Ascending aorta (tissue), 2 donors: ENCODE measurements at places on chromosomes 1 and 21. TPM values are rescaled to one million over a fixed set of nuclear protein-coding genes. Genes with fewer than 3 reads are reported as not detected.

GRCh38 chr1:115807723-115808122, 33.2 kb downstream of the NHLH2 start:
- H3K4me1 ChIP-seq: no peaks in the 10 kb centered on the region
- H3K27me3 ChIP-seq: no peaks in the 10 kb centered on the region
- no peaks in the 10 kb centered on the region for H3K36me3 ChIP-seq
- H3K27ac ChIP-seq: no peak overlapping the region
- H3K4me3 ChIP-seq: no peak overlapping the region
- DNase-seq: no peak

DNA sequence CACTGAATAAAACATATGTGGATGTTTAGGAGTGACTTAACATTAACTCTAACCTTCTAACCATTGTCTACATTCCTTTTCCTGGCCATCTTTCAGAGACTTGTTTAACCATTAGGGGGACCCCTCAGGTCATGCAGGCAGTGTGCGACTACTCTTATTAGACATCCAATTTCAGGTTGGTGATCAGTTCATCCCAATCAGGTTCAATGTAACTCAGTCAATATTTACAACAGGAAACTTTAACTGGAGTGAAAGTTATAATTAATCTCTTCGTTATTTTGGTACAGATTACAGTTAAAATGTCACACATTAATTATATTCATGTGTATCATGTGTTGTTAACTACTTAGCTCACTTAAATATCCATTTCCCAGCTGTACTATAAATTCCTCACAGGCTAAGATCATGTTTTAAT, 68.8 kb upstream of the RGS1 start:
- H3K4me3 ChIP-seq: no peak overlapping the region
- no peaks in the 10 kb centered on the region for H3K36me3 ChIP-seq
- no peak overlapping the region for H3K27ac ChIP-seq
- DNase-seq: no peak
- peaks cover 3% of the 10 kb centered on the region for H3K4me1 ChIP-seq

PLA2G4A gene
- total RNA-seq: 0.75 TPM

DNA sequence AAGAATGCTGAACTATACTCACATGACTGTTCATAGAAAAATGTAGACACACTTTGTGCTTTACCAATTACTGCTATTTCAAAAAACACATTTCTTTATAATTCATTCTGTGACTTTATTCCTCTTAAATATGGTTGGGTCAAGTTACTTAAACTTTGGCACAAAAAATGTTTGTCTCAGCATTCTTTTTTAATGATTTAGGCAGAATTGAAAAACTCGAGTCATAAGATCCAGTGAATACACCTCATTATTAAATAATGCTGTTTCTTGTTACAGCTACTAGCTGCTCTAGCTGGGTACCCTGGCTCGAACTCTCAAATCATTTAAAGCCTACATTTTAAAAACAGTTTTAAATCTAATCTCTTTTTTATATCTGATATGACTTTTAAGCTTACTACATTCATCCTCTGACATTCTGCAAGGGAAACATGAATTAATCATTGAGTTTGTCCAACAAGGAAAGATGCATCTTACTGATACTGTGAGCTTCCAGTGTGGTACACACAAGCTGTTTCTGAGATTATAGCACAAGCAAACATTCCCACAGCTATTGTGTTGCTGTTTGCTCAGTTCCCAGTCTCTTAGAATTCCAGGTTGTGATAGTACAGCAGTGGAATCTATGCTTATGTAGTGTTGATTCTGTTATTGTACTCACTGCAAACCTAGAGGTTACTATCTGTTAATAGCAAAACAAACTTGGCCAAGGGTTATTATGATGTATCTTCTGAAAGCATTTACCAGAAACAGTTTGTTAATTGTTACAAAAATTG, 746.5 kb downstream of the USP25 start:
- no peak overlapping the region for H3K27ac ChIP-seq
- H3K36me3 ChIP-seq: no peaks in the 10 kb centered on the region
- no peak overlapping the region for H3K4me3 ChIP-seq
- peaks cover 2% of the 10 kb centered on the region for H3K4me1 ChIP-seq
- no peaks in the 10 kb centered on the region for H3K27me3 ChIP-seq

GRCh38 chr1:226873771-226874578, 3.6 kb downstream of the PSEN2 start:
- H3K36me3 ChIP-seq: peaks cover 10% of the 10 kb centered on the region
- H3K27me3 ChIP-seq: no peaks in the 10 kb centered on the region
- no peaks in the 10 kb centered on the region for H3K4me1 ChIP-seq

GRCh38 chr21:16287046-16287445, 557.3 kb downstream of the USP25 start:
- no peak overlapping the region for H3K27ac ChIP-seq
- no peak for DNase-seq
- no peaks in the 10 kb centered on the region for H3K27me3 ChIP-seq
- H3K4me1 ChIP-seq: no peaks in the 10 kb centered on the region

OR2L5 gene
- not detected for total RNA-seq

GRCh38 chr1:22814176-22815042, 103.8 kb downstream of the EPHB2 start:
- H3K27me3 ChIP-seq: no peaks in the 10 kb centered on the region
- peaks cover 11% of the 10 kb centered on the region for H3K4me1 ChIP-seq
- no peak for DNase-seq
- no peak overlapping the region for H3K4me3 ChIP-seq
- H3K27ac ChIP-seq: peak overlapping the region; percentile 41
- H3K36me3 ChIP-seq: no peaks in the 10 kb centered on the region

DNA sequence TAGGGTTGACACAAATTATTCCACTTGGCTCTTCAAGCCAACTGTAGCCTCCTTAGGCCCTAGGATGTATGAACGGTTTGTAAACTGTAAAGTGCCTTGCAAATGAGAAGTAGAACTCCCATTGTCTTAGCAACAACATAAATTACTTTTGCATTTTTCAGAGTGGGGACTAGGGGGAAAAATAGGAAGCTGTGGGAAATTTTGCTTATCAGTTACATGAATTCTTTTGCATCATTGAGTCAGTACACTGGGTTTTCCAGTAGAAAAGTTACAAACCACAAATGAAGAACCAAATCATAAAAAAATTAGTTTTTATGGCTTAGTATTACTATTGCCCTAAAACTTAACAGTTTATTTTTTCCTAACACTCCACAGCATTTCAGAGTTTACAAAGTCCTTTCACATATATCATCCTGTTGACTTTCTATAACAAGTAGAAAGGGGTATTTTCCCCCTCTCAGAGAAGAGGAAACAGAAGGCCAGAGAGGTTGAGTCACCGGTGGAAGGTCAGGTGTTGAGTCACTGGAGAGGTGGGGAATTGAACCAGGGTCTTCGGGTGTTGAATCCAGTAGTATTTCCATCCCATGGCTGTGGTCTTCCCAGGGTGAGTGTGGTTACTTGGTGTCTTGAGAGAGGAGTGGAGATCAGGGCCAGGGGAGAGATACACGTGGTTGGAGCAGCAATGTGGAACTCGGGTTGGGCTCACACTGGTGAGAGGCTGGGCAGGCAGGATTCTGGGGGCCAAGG, 71.9 kb upstream of the USP24 start:
- H3K27me3 ChIP-seq: no peaks in the 10 kb centered on the region
- H3K36me3 ChIP-seq: no peaks in the 10 kb centered on the region
- no peak overlapping the region for H3K27ac ChIP-seq
- DNase-seq: no peak
- H3K4me3 ChIP-seq: no peak overlapping the region

DNA sequence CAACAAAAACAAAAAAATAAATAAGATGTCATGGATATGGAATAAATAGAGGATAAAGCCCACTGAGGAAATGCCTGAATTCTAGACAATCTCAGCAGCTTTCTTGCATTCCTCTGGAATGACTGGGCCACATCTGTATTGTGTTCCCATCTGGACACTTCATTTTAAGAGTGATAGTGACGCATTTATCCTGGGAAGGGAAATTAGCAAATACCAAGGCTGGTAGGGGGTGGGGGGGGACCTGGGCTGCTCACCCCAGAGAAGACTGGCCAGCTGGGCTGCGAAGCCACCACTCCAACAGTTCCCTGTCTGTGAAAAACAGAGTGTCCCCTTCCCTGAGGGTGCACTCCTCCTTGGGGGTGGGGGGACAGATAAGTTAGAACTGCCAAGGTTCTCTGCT, 106.3 kb downstream of the HIVEP3 start:
- H3K27ac ChIP-seq: no peak overlapping the region
- no peaks in the 10 kb centered on the region for H3K4me1 ChIP-seq
- no peak for DNase-seq
- H3K4me3 ChIP-seq: no peak overlapping the region

GRCh38 chr1:211825980-211826379, 4.6 kb downstream of the LPGAT1 start:
- no peaks in the 10 kb centered on the region for H3K36me3 ChIP-seq
- peaks cover 9% of the 10 kb centered on the region for H3K4me1 ChIP-seq
- no peak overlapping the region for H3K4me3 ChIP-seq
- DNase-seq: no peak

GPR37L1 gene
- total RNA-seq: not detected

CD84 gene
- total RNA-seq: 1.1 TPM

DNA sequence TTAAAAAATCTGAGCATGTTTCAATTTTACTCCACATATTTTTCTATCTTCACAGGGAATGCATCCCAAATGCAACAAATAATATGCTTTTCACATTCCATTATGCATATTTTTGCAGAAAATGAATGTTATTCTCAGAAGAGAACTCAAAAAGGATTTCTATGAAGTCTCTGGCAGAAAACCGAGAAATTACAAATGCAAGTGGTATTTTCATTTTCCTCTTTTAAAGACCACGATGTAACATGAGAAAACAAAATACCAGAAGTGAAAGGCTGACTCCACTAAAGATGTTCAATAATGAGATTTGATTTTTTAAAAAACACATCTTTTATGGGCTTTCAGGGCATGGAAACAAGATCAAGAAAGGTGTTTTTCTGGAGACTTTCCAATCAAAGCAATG, 5.0 kb upstream of the PDC start:
- H3K4me1 ChIP-seq: no peaks in the 10 kb centered on the region
- no peak overlapping the region for H3K4me3 ChIP-seq
- DNase-seq: no peak

DNA sequence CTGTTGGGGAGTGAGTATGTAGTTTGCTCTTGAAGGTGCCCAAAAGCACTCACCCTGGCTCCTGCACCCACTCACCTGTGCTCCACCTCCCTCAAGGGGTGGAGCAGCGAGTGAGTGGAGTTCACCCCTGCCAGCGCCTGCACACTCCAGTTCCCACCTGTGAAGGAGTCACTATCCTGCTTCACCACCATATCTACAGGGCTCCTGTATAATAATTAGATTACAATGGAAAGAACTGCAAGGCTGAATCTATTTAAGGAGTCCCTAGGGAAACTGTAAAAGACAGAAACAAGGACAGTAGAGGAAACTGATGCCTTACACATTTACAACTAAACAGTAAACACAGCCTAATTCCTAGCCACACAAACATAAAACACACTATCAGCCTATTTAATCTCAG, 4.1 kb downstream of the DNAI4 start:
- H3K4me1 ChIP-seq: peaks cover 10% of the 10 kb centered on the region
- DNase-seq: no peak
- no peak overlapping the region for H3K27ac ChIP-seq
- H3K36me3 ChIP-seq: no peaks in the 10 kb centered on the region

DNA sequence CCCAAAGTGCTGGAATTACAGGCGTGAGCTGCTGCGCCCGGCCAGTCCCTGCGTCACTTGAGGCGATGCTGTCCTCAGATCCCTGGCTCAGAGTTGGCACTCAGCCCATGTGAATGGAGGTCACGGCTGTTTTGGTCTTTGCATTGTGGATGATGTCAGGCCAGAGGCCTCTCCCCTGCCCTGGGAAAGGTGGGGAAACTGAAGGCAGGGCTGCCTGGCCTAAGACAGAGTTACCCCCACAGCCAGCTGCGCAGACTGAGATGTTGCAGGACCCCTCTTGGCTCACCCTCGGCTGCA, 821 bp downstream of the MASP2 start:
- no peaks in the 10 kb centered on the region for H3K4me1 ChIP-seq
- DNase-seq: no peak
- no peak overlapping the region for H3K4me3 ChIP-seq
- H3K36me3 ChIP-seq: no peaks in the 10 kb centered on the region
- H3K27ac ChIP-seq: no peak overlapping the region

DIO1 gene
- not detected for total RNA-seq

METTL13 gene
- 6.9 TPM for total RNA-seq

DNA sequence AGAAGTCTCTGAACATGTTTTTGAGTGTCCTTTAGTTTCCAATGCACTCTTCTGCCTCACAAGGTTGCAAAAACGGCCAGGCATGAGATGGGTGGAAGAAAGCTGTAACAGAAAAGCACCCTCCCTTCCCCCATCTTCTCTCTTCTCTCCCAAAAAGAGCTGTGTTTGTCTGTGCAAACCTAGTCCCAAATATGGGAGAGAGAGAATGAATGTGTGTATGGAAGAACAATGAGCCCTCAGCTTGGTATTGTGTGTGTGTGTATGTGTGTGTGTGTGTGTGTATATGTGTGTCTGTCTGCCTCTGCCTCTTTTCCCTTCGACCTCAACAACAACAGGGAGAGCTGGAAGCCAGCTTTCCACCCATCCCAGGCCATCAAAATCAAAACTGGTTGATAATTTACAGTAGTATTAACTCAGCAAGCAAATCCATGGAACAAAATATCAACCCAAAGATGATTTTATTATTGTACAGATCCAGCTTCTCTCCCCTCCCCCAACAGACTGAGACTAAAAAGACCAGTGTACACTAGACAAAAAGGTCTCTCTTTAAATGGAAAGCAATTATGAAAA, 1.8 kb downstream of the RERE start:
- H3K4me3 ChIP-seq: peak overlapping the region; percentile 98
- no peaks in the 10 kb centered on the region for H3K36me3 ChIP-seq
- no peaks in the 10 kb centered on the region for H3K27me3 ChIP-seq
- no peaks in the 10 kb centered on the region for H3K4me1 ChIP-seq

DNA sequence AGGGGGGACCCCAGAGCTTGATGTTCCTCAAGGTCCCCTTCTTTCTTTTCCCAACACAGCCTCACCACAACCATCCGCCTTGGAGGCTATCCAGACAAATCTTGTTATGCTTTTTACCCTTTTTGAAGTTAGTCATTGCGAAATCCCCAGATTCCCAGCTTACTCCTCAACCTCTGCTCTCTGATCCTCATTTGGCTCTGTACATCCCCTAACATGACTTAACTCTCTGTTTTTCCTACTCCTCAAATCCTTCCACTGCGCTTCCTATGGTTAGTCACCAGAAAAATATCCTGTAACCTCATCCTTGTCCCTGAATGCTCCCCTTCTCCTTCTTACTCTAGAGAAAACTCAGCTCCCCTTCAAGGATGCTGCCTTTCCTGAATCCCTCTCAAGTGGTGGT, 189.1 kb upstream of the POU3F1 start:
- H3K36me3 ChIP-seq: no peaks in the 10 kb centered on the region
- no peaks in the 10 kb centered on the region for H3K4me1 ChIP-seq
- DNase-seq: no peak
- no peak overlapping the region for H3K4me3 ChIP-seq
- H3K27me3 ChIP-seq: no peaks in the 10 kb centered on the region

KRTAP12-2 gene
- total RNA-seq: not detected

CFHR4 gene
- not detected for total RNA-seq

GRCh38 chr1:100734676-100735075, 15.1 kb downstream of the VCAM1 start:
- peaks cover 18% of the 10 kb centered on the region for H3K4me1 ChIP-seq
- no peaks in the 10 kb centered on the region for H3K36me3 ChIP-seq
- no peaks in the 10 kb centered on the region for H3K27me3 ChIP-seq
